ENCODE measurements at places on chromosomes 5 and 9.
A peak's percentile ranks its signal among the peaks of the same experiment; 100 is the strongest.

DNA sequence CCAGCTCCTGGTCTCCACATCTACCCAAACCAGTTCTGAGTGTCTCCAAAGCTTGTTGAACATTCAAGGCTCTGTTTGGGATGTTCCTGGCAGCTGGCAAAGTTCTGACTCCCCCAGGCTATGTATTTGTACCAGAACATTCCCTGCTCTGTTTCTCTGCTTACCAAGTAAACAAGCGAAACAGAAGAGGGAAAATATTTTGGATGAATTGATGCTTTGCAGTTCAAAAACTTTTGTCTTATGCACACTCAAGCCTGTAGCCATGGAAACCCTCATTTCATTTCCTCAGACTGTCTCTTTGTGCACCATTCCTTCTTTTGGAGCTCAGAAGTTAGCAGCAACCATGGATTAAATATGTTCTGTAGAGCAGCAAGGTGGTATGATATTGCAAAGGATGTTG lies 145.8 kb downstream of the ACTL7B start:
- no peak for DNase-seq

GRCh38 chr9:121133104-121133816 lies 58.5 kb downstream of the CNTRL start:
- peak; percentile 47 for DNase-seq

GRCh38 chr5:175460126-175460525 lies 16.1 kb upstream of the DRD1 start:
- DNase-seq = no peak

- DNase-seq = no peak
These were observed 43.8 kb upstream of the CER1 start for GRCh38 chr9:14766299-14766698.

DNA sequence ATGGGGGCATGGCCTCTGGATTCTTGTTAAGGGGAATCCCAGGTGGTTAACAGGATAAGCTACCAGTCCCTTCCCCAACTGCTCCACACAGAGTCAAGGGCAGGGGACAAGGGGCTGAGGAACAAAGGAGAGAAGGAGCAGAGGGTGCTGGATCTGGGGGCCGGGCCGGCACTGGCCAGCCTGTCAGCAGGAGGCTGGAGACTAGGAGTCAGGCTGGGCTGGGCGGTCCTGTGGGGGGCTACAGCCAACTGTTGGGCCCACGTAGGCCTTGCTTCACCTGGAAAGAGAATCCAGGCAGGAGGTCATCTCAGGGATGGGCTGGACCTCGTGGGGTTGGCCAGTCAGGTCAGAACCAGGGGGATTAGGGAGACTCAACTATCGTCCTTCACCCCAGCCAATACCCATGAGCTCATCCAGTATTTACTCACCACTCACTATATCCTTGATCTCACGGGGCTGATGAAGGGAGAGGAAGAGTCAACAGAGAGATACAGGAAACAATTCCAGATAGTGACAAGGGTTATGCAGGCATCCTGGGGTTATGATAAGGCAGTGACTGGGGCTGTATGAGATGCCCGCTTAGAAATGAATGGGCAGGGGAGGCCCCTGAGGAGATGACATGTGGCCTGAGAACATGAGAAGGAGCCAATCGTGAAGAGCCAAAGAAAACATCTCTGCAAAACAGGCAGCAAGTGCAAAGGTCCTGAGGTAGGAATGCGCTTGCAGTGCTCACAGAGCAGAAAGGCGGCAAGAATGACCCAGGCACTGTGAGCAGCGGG lies 47.9 kb upstream of the SLC25A51 start:
- DNase-seq = no peak

- no peak for DNase-seq
These were observed 62.4 kb downstream of the DMRT1 start for GRCh38 chr9:903886-904285.

DNA sequence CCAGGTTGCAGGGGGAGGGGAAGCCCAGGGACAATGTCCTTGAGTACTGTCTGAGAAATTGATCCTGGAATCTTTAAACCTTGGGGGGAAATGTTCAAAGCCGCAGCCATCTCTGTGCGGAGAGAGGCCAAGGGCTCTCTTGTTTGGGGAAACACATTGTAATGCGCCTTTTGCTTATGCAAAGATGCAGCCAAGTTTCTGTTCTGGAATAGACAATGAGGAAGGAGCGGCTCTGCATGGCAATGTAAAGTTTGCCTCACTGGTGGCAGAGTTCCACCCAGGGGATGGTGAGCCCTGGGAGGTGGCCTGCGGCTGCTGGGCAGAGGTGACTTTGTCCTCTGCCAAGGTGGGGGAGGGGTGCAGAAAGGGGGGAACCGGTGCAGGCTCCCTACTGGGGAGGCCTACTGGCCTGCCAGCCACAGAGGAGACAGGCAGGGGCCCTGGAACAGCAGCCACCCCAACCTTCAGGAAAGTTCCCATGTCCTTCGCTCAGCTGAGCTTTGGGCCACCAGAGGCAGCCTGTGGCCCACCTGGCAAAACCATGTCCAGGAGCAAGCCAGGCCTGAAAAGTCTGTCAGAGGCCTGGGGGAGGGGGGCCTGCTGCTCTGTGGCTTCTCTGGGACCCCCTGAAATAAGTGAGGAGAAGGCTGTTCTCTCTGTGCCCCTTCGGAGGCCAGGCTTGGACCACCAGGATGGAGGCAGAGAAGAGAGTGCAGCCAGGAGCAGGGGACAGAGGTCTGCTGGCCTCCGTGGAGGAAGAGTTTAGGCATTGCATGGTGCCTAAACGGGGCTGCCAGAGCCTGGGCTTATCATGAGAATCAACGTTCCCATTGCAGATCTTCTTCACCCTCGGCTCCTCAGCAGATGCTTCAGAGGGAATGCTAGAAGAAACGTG lies 127.8 kb downstream of the ZNF354C start:
- DNase-seq = no peak

DNA sequence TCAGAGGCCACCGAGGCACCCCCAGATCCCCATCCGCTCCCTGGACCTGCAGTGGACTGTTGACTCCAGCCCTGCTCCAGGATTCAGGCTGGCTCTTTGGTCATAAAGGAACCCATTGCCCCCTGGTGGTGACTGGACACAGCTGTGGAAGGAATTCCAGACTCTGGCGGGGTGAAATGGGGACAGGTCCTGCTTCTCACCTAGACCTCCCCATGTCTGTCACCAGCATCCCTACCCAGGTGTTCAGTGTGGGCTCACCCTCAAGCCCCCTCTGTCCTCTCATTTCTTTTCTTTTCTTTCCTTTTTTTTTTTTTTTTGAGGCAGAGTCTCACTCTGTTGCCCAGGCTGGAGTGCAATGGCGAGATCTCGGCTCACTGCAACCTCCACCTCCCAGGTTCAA lies 25.5 kb upstream of the STXBP1 start:
- peak; percentile 65 for DNase-seq

- no peak for DNase-seq
These were observed 49.9 kb downstream of the SIL1 start for GRCh38 chr5:139148306-139148705.

DNA sequence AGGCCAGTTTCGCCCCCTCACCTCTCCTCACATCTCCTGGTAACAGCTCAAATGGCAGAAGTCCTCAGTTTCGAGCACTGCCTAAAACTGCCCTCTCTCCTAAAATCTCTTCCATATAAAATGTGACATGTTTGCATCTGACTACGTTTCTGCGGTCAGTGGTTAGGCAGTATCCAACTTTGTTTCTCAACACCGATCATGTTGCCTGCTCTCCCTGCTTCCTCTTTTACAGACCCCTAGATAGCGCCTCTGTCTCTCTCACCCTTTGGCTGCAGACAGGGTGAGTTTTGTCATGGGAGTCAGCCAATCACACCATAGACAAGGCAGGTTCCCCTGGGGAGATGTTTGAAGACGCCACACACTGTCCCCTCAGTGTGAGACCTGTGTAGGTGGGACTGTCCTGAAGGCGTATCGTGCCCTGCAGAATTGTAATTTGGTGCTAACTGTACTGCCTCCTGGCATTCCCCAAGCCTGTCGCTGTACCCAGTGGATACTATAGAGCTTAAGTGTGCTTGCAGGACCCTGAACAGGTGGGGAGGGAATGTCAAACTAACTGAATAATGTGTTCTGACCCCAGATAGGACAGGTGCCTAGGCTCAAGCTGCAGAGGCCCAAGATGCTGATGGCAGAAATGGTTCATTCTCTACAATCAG lies 1.1 kb downstream of the HEXB start:
- peak; percentile 3 for DNase-seq

- no peak for DNase-seq
These were observed 612.1 kb downstream of the PTPRD start for GRCh38 chr9:10000669-10001068.

DNA sequence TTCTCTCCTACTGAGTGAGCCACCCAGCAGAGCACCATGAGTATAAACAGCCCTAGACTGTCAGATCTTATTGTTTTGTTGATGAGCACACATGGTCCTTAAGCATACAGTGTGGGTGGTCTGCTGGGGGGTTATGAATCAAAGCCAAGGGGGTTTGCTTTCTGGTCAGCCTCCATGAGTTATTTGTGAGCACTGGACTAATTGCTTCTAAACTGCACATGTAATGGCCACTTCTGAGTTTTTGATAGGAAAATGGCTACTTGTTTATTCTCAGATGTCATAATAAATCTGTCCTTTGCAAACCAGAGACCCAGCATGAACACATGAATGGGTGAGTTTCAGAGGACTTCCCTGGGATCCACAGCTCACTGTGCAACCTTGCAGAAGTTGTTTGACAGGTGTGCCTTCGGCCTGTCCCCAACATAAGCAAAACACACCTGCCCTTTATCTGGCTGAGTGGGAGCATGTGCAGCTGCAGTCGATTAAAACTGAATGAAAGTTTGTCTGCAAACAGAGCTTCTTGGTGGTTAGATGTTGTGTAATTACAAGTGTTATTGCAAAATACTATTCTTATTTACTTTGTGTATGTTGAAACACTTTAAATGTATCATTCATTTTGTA lies 35.9 kb downstream of the MAMDC2 start:
- DNase-seq = no peak

- DNase-seq = no peak
These were observed 454.6 kb upstream of the TUSC1 start for GRCh38 chr9:26132746-26133312.

- no peak for DNase-seq
These were observed 18.5 kb downstream of the MATR3 start for GRCh38 chr5:139312075-139312474.

DNA sequence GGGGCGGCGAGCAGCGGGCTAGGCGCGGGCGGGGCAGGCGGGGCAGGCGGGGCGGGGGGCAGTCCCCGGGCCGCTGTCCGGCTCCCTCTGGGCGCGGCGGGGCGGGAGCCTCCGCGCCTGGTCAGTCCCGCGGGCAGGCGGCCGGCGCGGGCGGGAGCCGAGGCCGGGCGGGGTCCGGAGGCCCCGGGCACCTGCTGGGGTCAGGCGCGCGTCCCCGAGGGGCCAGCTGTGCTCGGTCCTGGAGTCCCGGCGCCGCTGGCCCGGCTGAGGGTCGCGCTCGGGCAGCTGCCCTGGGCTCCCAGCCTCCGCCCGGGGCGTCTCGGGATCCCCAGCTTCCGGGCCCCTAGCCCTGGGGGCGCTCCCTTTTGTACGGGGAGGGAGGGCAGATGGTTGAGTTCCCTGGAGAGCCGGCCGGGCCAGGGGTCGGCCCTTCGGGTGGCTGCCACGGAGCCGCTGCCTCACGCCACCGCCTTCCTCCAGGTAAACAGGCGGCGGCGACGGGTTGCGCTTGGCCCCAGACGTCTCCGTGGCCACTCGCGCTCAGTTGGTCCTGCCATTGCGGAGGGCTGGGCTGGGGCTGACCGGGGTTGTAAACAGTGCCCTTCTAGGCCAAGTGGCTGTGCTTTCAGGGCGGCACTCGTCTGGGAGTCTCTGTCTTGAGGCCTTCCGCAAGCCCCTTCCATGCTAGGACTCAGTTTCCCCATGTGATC lies 473 bp downstream of the ZBTB34 start:
- no peak for DNase-seq

- DNase-seq = no peak
These were observed 20.9 kb downstream of the CMBL start for GRCh38 chr5:10286862-10287227.

GRCh38 chr9:123483191-123483803 lies 127.3 kb downstream of the CRB2 start:
- no peak for DNase-seq

GRCh38 chr5:68074633-68075032 lies 140.9 kb upstream of the PIK3R1 start:
- DNase-seq = no peak

- DNase-seq = no peak
These were observed 373.4 kb upstream of the CTNND2 start for GRCh38 chr5:12277504-12278192.

- DNase-seq = no peak
These were observed 5.5 kb upstream of the SLC46A2 start for GRCh38 chr9:112896131-112896530.

DNA sequence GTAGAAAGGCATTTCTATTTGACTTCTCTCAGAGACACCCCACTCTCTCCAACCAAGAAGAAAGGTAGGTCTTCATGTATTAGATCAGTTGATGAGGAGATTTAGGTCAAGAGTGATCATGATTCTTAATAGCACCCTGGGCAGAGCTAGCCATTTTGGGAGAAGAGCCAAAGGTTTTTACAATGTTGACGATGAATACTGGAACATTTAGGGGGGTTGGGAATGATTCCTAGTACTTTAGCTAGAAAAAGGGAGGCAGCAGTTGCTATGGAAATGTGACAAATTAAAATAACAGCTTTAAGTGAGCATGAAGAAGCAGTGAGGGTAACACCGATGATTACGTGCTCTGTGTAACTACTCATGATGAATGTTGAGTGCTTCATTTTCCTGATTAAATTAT lies 9.5 kb upstream of the RPS23 start:
- DNase-seq = no peak

GRCh38 chr5:138506370-138507306 lies 36.4 kb downstream of the ETF1 start:
- no peak for DNase-seq

GRCh38 chr5:57307516-57307915 lies 133.7 kb downstream of the GPBP1 start:
- no peak for DNase-seq

GRCh38 chr9:93212409-93212808 lies 28.5 kb downstream of the WNK2 start:
- no peak for DNase-seq

DNA sequence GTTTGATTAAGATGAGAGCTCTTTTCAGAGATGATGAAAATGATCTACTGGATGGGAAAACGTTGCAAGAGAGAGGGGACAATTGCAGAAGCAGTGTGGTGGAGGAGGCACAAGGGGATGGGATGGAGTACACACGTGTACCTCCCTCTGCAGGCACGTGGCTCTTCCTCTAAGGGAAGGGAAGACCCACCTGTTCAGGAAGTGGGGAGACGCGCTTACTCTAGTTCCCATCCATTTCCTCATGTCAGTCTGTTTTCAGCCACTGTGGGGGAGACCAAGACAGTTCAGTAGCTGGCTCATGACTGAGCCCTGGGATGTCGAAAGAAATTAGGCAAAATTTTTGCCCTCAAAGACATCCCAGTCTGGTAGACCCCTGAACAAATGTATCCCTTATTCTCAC lies 619.2 kb upstream of the CLINT1 start:
- no peak for DNase-seq

GRCh38 chr9:123358181-123358905 lies 2.3 kb downstream of the CRB2 start:
- DNase-seq = no peak

GRCh38 chr5:113005454-113005853 lies 28.9 kb downstream of the DCP2 start:
- no peak for DNase-seq

Measured in stimulated activated CD4-positive, alpha-beta T cell treated with anti-CD3 and anti-CD28 coated beads, Interleukin-4, amount 100 ng/mL, for 24 hours (primary cell).